ENCODE measurements at places on chromosomes 2 and 18.

GRCh38 chr2:467101-467500, 179.2 kb upstream of the ALKAL2 start:
- no peak for DNase-seq

GRCh38 chr2:167825664-167826063, 421.7 kb downstream of the STK39 start:
- no peak for DNase-seq

- no peak for DNase-seq
Observed at GRCh38 chr2:157290525-157290924, 33.0 kb downstream of the GALNT5 start.

DNA sequence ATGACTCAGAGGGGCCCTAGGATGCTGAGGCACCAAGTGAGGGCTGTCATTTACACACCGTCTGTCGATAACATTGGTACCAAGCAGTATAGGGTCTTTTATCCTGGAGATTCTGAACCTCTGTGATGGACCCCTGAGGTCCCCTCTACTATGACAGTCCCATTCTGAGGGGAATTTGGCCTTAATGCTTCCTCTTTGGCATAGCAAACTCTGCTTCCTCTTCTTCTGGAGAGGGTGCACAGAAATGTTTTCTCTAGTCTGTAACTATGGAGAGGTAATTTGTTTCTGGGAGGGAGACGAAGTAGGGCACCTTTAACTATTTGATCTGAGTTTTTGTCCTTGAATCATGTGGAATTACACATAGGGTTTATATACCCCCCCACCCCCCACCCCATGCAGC, 44.8 kb downstream of the INPP4A start:
- no peak for DNase-seq

Measured in stimulated activated CD4-positive, alpha-beta T cell treated with anti-CD3 and anti-CD28 coated beads, Interleukin-15, amount 100 ng/mL, for 1 hour (primary cell).